ENCODE measurements at places on chromosomes 5 and 9.

- DNase-seq: no peak
These were observed 91.9 kb upstream of the STC2 start for GRCh38 chr5:173420108-173420507.

DNA sequence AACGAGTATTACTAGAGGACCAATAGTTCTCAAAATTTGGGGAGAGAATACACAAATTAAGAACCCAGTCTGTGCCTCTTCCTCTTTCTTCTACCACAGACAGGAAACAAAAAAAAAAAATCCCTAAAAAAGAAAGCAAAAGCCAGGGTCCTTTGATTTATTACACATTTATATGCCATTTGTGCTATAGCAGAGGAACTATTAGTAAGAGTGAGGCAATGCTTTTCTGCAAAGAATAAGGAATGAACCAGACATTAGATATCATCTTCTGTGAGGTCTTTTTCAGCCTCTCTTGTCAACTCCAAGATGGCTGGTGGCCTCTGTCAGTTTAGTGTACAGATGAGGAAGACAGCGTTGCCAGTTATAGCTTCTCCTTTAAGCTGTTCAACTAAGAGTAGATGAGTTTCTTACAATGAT, 127.6 kb downstream of the RFX3 start:
- no peak for DNase-seq

- no peak for DNase-seq
These were observed 32.9 kb downstream of the PTCD2 start for GRCh38 chr5:72353046-72353445.

DNA sequence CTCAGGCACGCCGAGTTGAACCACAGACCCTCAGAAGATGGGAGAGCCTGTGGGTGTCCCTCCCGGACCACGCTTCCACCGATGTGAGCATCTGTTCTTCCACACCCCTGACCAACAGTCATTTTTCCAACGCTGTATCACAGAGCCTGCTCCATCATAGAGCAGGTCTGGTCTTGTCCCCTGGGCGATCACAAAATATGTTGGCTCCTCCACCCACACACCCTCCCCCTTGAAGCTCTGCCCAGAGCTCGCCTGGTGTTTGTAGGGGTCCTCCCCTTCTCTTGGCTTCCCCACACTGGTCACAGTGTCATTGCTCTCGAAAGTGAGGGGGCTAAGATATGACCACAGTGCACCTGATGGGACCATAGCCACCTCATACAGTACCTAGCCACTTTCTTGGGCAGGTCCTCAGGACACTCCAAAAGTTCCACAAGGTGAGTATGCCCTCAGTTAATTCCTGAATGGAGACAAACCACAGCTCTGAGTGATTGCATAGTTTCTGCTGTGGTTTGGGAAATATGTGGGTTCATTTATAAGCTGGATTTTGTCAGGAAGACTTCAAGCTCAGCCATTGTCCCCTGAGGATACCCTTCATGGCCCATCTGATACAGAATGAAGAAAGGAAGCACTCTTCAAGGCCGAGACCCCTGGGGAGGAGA, 3.5 kb upstream of the ZNF618 start:
- DNase-seq: no peak

DNA sequence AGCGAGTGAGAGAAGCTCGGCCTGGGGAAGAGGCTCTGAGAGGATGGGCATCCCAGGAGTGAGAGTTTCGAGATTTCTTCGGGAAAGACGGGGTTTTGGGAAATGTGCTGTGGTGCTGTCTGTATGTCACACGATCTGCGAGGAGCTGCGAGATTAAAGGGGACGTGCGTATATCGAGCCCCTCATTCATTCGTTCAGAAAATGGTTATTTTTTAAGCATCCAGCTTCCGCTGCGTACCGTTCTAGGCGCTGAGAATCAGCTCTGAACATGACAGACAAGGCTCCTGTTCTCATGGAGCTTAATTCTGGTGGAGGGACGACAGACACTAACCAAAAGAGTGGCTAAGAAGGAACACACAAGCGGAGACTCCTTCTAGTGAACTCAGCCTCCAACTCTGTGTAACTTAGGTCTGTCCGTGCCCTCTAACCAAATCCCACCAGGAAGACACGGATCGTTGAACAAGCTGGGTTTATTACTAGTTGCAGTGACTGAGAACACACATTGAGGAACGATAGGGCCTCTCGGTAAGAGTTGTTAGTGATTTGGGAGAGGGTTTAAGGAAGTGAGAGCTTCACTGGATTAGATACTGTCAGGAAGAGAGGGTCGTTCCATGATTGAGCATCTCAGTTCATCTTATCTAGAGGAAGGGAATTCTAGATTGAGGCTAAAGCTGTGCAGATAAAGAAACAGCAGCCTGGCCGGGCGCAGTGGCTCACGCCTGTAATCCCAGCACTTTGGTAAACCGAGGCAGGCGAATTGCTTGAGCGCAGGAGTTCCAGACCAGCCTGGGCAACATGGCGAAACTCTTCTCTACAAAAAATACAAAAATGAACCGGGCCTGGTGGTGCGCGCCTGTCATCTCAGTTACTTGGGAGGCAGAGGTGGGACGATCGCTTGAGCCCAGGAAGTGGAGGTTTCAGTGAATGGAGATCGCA, 1.0 kb upstream of the FBXW11 start:
- no peak for DNase-seq

DNA sequence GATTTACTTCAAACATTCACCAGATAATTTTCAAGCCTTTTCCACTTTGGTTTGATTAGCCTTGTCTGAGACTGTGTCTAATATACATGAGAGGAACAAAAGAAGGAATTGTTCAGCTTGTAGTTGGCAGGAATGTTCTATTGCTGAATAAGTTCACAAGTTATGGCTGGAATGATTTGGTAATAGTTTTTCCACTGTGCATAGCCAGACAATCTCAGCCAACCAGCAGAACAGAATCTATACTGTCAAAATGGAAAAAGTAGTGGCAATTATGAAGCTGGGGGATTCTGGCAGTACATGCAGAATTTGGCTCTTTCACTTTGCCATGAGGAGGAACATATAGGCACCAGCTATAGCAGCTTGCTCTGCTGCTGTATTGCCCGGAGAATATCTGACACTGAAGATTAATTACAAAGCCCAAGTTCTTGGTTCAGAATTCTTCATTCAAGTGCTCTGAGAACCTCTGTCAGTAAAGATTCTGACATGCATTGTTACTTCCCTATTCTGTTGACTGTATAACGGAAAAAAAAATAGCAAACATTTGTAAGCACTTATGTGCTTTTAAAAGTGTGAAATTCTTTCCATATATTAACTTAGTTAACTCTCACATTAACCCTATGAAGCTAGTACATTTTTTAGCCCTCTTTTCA, 150.6 kb downstream of the PRR16 start:
- no peak for DNase-seq

- DNase-seq: no peak
These were observed 19.6 kb downstream of the ADAMTSL1 start for GRCh38 chr9:18493451-18493993.

- no peak for DNase-seq
These were observed 579 bp upstream of the ASTN2 start for GRCh38 chr9:117415358-117415914.

Data from type B pancreatic cell (in vitro differentiated cells).